Thoracic aorta (tissue), 2 donors: ENCODE measurements at places on chromosomes 3 and 15.

- H3K27ac ChIP-seq, result no peak overlapping the region
- H3K27me3 ChIP-seq, result no peaks in the 10 kb centered on the region
- peaks cover 13% of the 10 kb centered on the region for H3K36me3 ChIP-seq
- DNase-seq, result no peak
Measured at GRCh38 chr3:32733631-32734229, 48.7 kb downstream of the CNOT10 start.

- no peaks in the 10 kb centered on the region for H3K36me3 ChIP-seq
- no peak for DNase-seq
- H3K4me1 ChIP-seq, result peaks cover 5% of the 10 kb centered on the region
- H3K4me3 ChIP-seq, result no peak overlapping the region
- no peaks in the 10 kb centered on the region for H3K27me3 ChIP-seq
Measured at GRCh38 chr15:89746386-89746780, 4.7 kb downstream of the MESP1 start.

DNA sequence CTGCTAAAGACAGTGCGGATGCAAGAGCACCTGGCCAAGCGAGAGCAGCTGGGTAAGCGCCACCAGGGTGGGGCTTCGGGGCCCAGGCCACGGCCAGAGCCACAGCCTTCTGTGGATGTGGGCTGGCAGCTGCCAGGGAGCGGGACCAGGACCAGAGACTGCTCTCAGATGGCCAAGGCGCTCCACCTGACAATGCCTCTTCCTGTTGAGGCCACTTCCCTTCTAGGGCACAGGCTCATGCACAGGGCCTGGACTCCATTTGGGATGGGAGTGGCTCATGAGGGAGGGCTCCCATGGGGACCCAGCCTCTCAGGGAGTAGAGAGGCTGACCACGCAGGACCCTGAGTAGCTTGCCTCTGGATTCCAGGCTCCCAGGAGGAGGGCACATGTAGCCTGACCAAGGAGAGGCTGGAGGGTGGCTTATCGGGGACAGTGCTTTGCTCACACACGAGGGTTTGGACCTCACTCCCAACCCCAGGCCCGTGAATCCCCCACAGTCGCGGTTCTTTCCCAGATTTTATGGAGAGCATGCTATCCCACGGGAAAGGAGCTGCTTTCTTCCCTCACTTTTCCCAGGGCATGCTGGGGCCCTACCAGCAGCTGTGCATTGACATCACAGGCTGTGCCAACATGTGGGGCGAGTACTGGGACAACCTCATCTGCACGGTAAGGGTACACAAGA is 25.1 kb downstream of the ACAA1 start:
- no peak overlapping the region for H3K4me3 ChIP-seq
- no peaks in the 10 kb centered on the region for H3K27me3 ChIP-seq
- no peaks in the 10 kb centered on the region for H3K4me1 ChIP-seq
- no peak for DNase-seq

DNA sequence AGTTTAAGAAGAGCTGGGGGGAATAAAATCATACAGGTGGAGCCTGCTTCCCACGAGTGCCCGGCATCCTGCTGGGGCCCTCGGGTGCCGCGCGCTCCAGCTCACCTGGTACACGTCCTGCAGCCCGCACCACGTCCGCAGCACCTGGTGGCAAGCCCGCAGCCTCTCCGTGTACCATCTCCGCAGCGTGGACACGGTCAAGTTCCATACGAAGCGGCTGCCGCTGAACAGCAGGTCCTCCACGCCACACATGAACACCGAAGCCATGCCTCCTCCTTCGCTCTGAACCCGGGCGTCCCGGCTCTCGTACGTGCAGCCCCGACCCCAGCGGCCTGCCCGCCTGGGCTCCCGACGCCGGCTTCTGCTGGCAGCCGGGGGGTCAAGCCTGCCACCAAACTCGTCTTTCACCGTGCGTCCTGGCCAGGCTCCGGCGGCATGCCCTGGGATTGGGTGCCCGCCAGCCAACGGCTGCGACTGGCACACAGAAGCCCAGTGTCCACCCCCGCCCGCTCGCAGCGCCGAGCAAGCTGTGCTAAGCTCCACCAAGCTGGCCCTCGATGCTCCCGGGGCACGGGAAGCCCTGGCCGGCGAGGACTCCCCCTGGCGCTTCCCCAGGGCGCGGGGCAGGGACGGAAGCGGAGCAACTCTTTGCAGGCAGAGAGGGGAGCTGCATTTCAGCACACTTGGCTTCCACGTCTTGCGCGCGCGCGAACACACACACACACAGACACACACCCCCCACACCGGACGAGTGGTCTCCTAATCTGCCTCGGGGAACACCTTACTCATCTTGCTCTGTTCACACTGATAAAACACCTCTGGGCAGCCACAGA is at the start of gene FRMD4B:
Gene FRMD4B, minus strand, starts transcription at position 366 of the 833 bp plus-strand sequence. Its CDS starts 99 bp downstream, at position 267.
- H3K27me3 ChIP-seq, result no peaks in the 10 kb centered on the region
- peak within 1 kb of the TSS; percentile 44 for H3K27ac ChIP-seq
- H3K4me1 ChIP-seq, result peaks cover 7% of the 10 kb centered on the region

DNA sequence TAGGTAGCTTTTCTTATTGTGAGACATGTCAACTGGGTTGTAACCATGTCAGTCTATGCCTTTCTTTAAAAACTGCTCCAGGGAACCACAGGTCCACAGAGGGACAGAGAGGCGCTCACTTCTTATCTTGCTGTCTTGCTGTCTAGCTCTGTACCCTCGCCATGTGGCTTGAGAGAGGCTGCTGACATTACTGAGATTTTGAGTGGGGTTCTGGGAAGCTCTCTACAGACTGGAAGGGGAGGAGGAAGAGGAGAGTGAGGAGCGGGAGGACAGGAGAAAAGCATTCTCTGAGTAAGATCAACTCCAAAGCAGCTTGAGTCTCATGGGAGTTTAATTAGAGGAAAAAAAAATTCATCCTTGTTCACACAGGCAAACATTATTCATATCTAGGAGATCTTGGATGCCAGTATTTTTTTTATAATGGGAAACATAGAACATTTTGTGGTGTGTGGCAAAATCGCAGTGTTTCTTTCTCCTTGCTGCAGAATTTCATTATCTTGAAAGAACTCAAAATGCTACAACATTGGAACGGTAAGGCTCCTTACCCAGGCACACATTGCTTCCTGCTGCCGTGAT is 1037.0 kb upstream of the NR2F2 start:
- H3K4me1 ChIP-seq, result no peaks in the 10 kb centered on the region
- DNase-seq, result no peak
- no peaks in the 10 kb centered on the region for H3K27me3 ChIP-seq
- H3K36me3 ChIP-seq, result no peaks in the 10 kb centered on the region
- no peak overlapping the region for H3K27ac ChIP-seq

- no peaks in the 10 kb centered on the region for H3K27me3 ChIP-seq
- no peak for DNase-seq
- no peak overlapping the region for H3K27ac ChIP-seq
- H3K4me1 ChIP-seq, result peaks cover 17% of the 10 kb centered on the region
- H3K4me3 ChIP-seq, result no peak overlapping the region
Measured at GRCh38 chr3:23837286-23837685, 31.5 kb downstream of the UBE2E1 start.

DNA sequence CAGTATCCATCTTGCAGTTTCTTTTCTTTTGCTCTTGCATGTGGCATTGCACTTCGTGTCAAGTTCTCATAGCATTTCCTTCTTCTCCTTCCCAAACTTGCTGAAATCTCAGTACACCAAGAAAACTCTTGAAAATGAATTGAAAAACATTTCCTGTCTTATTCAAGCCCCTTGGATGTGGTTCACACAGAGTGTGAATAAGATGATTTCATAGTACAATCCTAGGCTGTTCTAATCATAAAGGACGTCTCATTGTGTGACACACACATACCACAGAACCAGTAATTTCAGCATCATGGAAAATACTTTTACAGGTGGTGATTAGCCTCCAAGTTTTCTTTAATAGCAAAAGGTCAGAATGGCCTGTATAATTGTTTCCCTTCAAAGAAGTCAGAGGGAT is 121.6 kb upstream of the AADACL2 start:
- H3K27ac ChIP-seq, result peak overlapping the region; percentile 35
- H3K4me1 ChIP-seq, result no peaks in the 10 kb centered on the region
- no peak for DNase-seq
- H3K27me3 ChIP-seq, result no peaks in the 10 kb centered on the region

- peaks cover 75% of the 10 kb centered on the region for H3K4me1 ChIP-seq
- H3K36me3 ChIP-seq, result no peaks in the 10 kb centered on the region
- no peak overlapping the region for H3K4me3 ChIP-seq
- no peak for DNase-seq
- no peaks in the 10 kb centered on the region for H3K27me3 ChIP-seq
- peak overlapping the region; percentile 51 for H3K27ac ChIP-seq
Measured at GRCh38 chr3:34260271-34261000, 462.0 kb downstream of the PDCD6IP start.

DNA sequence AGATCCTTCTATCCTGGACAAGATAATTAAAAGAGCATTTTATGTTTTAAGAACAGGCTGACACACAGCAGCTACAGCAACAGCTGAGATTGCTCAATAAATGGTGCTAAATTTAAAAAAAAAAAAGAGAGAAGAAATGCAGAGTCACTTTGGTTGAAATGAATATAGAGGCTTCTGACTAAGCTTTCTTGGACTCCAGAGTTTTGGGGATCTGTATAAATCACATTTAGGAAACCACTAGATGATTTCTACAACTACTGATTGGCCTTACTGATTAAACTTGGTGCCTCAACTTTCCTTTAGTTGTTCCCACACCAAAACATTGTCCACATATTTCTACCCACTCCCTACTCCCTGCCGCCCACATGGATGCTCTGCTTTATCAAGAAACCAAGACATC is 132.9 kb upstream of the ZBTB20 start:
- no peak overlapping the region for H3K4me3 ChIP-seq
- peaks cover 23% of the 10 kb centered on the region for H3K4me1 ChIP-seq
- no peak for DNase-seq
- no peaks in the 10 kb centered on the region for H3K27me3 ChIP-seq
- H3K27ac ChIP-seq, result peak overlapping the region; percentile 59

DNA sequence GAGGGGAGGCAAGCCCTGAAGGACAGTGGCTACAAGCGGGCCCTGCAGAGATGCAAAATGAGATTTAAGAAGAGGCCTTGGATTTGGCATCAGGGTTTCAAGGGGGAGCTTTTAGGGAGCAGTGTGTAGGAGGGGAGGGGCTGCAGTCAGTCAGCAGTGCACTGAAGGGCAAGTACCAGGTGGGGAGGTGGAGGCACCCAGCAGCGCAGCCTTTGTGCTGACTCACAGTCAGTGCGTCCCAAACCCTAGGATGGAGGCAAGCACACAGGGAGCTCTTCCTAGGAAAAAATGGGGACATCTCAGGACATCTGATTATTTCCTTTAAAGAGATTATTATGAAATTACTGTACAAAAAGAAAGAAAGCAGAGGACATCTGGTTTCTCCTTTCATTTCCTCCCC is 80.0 kb downstream of the AAGAB start:
- H3K27me3 ChIP-seq, result no peaks in the 10 kb centered on the region
- H3K27ac ChIP-seq, result no peak overlapping the region
- H3K4me3 ChIP-seq, result no peak overlapping the region
- DNase-seq, result no peak
- H3K36me3 ChIP-seq, result peaks cover 12% of the 10 kb centered on the region

GRCh38 chr15:57203906-57204305 is 172.4 kb upstream of the CGNL1 start:
- no peaks in the 10 kb centered on the region for H3K27me3 ChIP-seq
- H3K36me3 ChIP-seq, result no peaks in the 10 kb centered on the region
- no peak overlapping the region for H3K27ac ChIP-seq
- H3K4me1 ChIP-seq, result peaks cover 4% of the 10 kb centered on the region
- DNase-seq, result no peak

- H3K4me3 ChIP-seq, result no peak overlapping the region
- no peaks in the 10 kb centered on the region for H3K4me1 ChIP-seq
- H3K27me3 ChIP-seq, result no peaks in the 10 kb centered on the region
- no peaks in the 10 kb centered on the region for H3K36me3 ChIP-seq
- H3K27ac ChIP-seq, result no peak overlapping the region
- DNase-seq, result no peak
Measured at GRCh38 chr15:37847776-37848175, 86.7 kb upstream of the TMCO5A start.

- H3K4me3 ChIP-seq, result peak overlapping the region; percentile 22
- H3K27ac ChIP-seq, result peak overlapping the region; percentile 87
- no peaks in the 10 kb centered on the region for H3K27me3 ChIP-seq
- DNase-seq, result no peak
Measured at GRCh38 chr3:159796744-159797143, 191.9 kb upstream of the IL12A start.

DNA sequence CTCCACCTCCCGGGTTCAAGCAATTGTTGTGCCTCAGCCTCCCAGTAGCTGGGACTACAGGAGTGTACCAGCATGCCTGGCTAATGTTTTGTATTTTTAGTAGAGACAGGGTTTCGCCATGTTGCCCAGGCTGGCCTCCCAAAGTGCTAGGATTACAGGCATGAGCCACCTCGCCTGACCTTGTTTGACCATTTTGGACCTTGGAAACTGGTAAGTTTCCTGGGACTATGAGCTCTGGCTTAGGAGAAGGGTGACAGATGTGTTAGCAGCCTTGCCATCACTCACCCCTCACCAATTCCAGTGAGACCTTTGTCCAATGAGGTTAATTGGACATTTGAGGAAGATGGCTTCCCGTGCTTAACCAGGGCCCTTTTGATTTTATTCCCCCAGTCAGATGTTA is 19.9 kb downstream of the DNASE1L3 start:
- no peak overlapping the region for H3K4me3 ChIP-seq
- no peak overlapping the region for H3K27ac ChIP-seq
- DNase-seq, result no peak
- H3K4me1 ChIP-seq, result no peaks in the 10 kb centered on the region

- H3K27me3 ChIP-seq, result no peaks in the 10 kb centered on the region
- no peak for DNase-seq
- H3K27ac ChIP-seq, result no peak overlapping the region
- H3K4me1 ChIP-seq, result peaks cover 2% of the 10 kb centered on the region
- H3K36me3 ChIP-seq, result no peaks in the 10 kb centered on the region
Measured at GRCh38 chr3:65732051-65732935, 306.4 kb downstream of the MAGI1 start.

- no peak for DNase-seq
- H3K4me3 ChIP-seq, result no peak overlapping the region
- no peaks in the 10 kb centered on the region for H3K4me1 ChIP-seq
- no peaks in the 10 kb centered on the region for H3K27me3 ChIP-seq
- H3K36me3 ChIP-seq, result no peaks in the 10 kb centered on the region
- H3K27ac ChIP-seq, result no peak overlapping the region
Measured at GRCh38 chr15:73440571-73440970, 2.4 kb upstream of the REC114 start.

DNA sequence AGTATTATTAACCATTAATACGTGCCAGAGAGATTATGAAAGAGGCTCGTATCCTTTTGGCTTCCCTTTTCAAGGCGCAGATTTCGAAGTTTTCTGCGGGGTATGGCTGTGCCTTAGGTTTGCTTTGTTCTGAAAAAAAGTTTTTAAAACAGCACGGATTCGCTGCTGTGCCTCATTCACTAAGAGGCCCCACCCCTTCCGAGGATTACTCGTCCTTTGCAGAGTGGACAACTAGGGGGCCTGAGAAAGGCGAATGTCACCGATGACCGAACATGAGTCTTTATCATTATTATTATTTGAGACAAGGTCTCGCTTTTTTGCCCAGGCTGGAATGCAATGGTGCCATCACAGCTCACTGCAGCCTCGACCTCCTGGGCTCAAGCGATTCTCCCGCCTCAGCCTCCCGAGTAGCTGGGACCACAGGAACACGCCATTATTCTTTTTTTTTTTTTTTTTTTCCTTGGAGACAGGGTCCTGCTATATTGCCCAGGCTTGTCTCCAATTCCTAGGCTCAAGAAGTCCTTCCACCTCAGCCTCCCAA is 684 bp upstream of the RPS27L start:
- H3K4me3 ChIP-seq, result peak overlapping the region; percentile 88
- H3K27ac ChIP-seq, result peak overlapping the region; percentile 93
- H3K36me3 ChIP-seq, result peaks cover 5% of the 10 kb centered on the region
- DNase-seq, result peak; percentile 49

GRCh38 chr3:24521420-24522145 is 26.9 kb upstream of the THRB start:
- peak overlapping the region; percentile 80 for H3K4me3 ChIP-seq
- DNase-seq, result no peak
- H3K36me3 ChIP-seq, result no peaks in the 10 kb centered on the region
- no peaks in the 10 kb centered on the region for H3K27me3 ChIP-seq
